Activated CD4-positive, alpha-beta T cell treated with anti-CD3 and anti-CD28 coated beads, Interleukin-2, amount 50 U/mL, for 4 hours (primary cell): ENCODE measurements at places on chromosomes 16 and 17.

DNA sequence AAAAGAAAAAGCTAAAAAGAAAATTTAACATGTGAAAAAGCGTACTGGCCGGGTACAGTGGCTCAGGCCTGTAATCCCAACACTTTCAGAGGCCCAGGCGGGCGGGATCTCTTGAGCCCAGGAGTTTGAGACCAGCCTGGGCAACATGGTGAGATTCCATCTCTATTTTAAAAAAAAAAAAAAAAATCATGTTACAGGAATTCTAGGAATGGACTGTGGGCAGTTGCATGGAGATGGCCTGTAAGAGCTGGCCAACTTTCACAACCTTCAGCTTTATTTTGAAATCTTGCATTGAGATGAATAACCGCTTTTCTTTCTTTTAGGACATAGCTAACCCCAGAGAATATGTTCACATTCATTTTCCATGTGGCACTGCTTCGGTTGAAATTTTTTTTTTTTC lies 8.2 kb upstream of the CIAO3 start:
- DNase-seq, result no peak

DNA sequence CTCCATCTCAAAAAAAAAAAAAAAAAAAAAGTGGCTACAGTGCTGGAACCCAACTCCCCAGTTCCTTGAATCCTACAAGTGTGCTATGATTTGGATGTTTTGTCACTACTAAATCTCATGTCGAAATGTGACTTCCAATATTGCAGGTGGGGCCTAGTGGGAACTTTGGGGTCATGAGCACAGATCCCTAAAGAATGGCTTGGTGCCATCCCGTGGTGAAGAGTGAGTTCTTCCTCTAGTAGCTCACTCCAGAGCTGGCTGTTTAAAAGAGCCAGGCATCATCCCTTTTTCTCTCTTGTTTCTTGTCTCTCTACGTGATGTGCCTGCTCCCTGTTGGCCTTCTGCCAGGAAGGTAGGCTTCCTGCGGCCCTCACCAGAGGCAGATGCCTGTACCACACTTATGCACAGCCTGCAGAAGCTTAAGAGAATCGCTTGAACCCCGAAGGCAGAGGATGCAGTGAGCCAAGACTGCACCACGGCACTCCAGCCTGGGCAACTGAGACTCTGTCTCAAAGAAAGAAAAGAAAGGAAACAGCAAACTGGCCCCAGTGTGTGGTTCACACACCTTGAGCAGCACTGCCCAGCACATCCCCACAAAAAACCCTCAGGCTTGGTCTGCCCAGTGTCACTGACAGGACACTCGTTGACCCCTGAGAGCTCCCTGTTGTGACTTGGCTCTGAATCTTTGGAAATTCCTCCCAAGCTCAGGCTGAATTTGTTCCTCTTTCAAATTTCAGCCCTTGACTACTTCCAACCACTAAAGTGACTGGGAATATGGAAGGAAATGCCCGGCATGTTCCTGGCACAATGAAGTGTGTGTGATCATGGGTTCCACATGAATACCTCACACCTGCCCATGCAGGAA lies 3.1 kb downstream of the MT1E start:
- no peak for DNase-seq

DNA sequence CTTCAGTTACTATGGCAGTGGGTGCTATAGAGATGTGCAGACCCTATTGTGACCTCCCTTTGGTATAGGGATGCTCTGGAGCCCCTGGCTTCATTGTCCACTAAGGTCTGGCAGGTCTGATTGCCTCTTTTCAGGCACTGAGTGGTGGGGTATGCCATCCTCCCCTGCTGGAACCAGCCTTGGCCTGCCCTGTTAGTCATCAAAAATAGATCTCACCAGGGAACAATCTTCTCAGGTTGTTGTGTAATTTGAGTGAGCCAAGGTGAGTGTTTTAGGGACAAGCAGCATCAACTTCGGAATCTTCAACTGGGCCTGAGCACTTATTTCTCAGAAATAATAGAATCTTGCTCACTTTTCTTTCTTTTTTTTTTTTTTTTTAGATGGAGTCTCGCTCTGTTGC lies 19.6 kb downstream of the HMOX2 start:
- no peak for DNase-seq

- peak; percentile 10 for DNase-seq
Observed at GRCh38 chr17:8832711-8833352, 33.7 kb upstream of the MFSD6L start.

- no peak for DNase-seq
Observed at GRCh38 chr17:16506188-16506587, 14.2 kb upstream of the LRRC75A start.

GRCh38 chr17:32831627-32832243 lies 45.2 kb downstream of the MYO1D start:
- no peak for DNase-seq
